Activated B cell treated with CpG ODN at 0.5 μM for 24 hours (primary cell): ENCODE measurements at places on chromosomes 1 and 21. TPM values are rescaled to one million over a fixed set of nuclear protein-coding genes. Genes with fewer than 3 reads are reported as not detected.

- no peak for DNase-seq
- peaks cover 13% of the 10 kb centered on the region for H3K4me1 ChIP-seq
- H3K27ac ChIP-seq: no peak overlapping the region
- H3K27me3 ChIP-seq: peaks cover 21% of the 10 kb centered on the region
Observed at GRCh38 chr1:38210021-38210894, 163.7 kb upstream of the POU3F1 start.

GRCh38 chr1:175208773-175209492, 16.4 kb upstream of the KIAA0040 start:
- no peak for DNase-seq
- peak overlapping the region; percentile 80 for H3K4me3 ChIP-seq
- H3K27ac ChIP-seq: peak overlapping the region; percentile 98
- no peaks in the 10 kb centered on the region for H3K36me3 ChIP-seq
- H3K27me3 ChIP-seq: no peaks in the 10 kb centered on the region
- peaks cover 64% of the 10 kb centered on the region for H3K4me1 ChIP-seq

DNA sequence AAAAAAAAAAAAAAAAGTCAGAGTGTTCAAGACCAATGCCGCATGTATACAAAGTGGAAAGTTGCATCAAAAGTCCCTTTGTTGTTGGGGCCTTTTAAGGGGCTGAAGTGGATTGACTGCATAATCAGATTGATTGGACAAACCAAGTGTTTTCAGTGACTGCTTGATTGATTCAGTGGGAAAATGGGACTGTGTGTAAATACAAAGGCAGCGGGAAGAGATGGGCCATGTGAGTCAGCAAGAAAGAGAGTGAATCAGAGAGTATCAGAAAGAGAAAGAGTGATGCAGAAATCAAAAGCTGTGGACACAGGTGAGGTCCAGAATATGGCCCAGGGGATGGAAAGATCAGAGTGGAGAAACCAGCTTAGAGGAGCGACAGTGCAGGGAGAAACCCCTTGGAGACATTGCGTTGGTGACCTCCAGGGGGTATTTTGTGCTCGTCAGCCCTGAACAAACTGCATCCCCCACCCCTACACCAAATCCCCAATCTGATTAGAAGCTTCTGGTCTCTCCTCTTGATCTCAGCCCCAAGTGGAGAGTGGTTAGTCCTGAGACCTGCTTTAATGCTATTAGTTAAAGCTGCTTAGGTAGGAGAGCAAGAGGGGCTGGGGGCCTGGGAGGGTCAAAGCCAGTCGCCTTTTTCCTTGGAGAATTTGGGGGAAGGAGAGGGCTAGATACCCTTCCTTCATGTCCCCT, 5.1 kb upstream of the ETV3L start:
- peaks cover 26% of the 10 kb centered on the region for H3K4me1 ChIP-seq
- H3K36me3 ChIP-seq: no peaks in the 10 kb centered on the region

DNA sequence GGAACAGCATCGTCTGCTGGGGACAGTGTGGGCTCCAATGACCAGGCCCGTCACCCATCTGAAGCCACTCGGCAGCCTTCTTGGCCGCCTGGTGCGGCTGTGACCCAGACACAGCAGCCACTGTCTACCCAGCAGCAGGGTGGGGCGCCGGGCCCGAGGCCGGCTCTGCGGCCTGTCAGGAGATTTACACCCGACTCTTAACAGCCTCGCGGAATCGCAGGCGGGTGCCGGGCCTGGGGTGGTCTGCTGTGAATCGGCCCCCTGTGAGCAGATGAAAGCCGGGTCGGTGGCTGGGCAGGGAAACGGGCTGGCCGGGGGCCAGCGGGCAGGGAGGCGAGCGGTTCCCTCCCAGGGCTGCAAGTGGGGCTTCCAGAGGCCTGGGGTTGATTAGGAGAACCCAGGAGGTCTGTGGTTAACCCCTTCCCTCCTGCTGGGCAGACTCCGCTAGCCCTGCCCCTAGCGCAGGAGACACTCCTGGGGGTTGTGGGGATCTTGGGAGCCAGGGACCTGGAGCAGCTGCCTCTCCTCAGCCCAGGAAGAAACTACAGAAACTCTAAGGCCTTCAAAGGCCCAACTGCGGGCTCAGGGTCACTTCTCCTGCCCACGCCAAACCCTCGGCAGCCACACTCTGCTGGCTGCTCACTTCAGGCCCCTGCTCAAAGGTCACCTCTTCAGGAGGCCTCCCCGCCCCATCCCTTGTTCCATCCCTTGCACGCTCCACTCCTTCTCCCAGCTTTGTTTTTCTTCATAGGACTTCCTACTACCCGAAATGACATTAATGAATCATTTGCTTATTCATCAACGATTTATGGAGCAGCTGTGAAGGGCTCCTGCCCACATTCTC, 15.6 kb downstream of the RUNX3 start:
- H3K4me1 ChIP-seq: peaks cover 33% of the 10 kb centered on the region
- no peak for DNase-seq

DNA sequence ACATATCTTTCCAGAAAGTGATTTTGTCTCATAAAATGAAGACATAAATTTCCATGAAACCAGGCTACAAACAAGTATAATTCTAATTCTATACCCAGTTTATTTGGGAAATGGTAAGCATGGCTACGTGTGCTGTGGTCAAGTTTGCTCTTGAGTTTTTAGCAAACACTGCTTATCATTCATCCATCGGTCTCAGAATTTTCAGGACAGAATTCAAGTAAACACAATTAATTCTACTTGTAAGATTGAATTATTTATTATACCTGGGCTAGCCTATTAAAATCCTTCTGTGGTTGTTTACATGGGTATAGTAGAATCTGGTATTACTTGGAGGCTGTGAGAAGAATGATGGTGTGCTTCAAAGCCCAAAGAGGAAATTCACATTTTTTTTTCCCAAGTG, 68.3 kb downstream of the CHIA start:
- DNase-seq: no peak
- H3K27me3 ChIP-seq: no peaks in the 10 kb centered on the region
- H3K4me1 ChIP-seq: no peaks in the 10 kb centered on the region
- no peaks in the 10 kb centered on the region for H3K36me3 ChIP-seq
- no peak overlapping the region for H3K27ac ChIP-seq

Gene KCNA3
- total RNA-seq: 15.0 and 20.0 TPM in 2 replicates

Gene CAMSAP2
- 0.71 and 0.86 TPM in 2 replicates for total RNA-seq

DNA sequence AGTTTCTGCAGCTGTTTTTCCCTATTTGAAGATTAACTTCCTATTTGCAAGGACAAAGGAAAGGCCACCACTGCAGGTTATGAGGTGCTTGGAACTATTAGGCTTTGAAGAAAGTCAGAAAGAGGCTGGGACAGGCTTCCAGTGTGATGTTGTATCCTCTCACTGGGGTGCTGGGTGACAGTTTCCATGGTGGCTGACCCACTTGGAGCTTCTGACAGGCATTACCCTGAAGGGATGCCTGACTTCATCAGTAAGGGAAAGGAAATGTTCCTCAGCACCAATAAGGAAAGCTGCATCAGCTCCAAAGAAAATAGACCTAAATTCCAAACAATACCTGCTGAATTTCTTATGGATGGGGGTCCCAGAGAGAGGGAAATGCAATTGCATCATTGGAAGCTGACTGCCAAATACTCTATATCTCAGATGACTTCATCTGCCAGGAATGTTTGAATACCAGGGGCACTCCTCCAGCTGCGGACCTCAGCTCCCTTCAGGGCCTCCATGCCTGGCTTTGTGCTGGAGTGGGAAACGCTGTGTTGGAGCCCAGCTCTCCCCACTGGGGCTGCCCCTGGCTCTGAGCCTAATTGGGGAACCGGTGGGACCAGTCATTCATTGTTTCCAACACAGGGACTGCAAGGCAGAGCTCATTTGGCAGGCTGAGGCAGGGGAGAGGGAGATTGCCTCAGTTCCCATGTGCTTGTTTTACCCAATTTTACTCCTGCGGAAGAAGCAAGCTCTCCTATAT, 76.6 kb downstream of the RGL1 start:
- no peaks in the 10 kb centered on the region for H3K36me3 ChIP-seq
- peaks cover 4% of the 10 kb centered on the region for H3K27me3 ChIP-seq
- DNase-seq: no peak
- no peak overlapping the region for H3K27ac ChIP-seq

- H3K4me3 ChIP-seq: no peak overlapping the region
- H3K27ac ChIP-seq: no peak overlapping the region
- peaks cover 47% of the 10 kb centered on the region for H3K36me3 ChIP-seq
- no peak for DNase-seq
Observed at GRCh38 chr1:15510611-15511405, 13.2 kb downstream of the CASP9 start.

Gene TAF12
- total RNA-seq: 17.1 and 18.5 TPM in 2 replicates

GRCh38 chr1:47435506-47436303, 2.1 kb upstream of the FOXD2 start:
- peak overlapping the region; percentile 88 for H3K4me3 ChIP-seq
- no peak for DNase-seq
- peaks cover 43% of the 10 kb centered on the region for H3K27me3 ChIP-seq
- H3K4me1 ChIP-seq: peaks cover 47% of the 10 kb centered on the region

DNA sequence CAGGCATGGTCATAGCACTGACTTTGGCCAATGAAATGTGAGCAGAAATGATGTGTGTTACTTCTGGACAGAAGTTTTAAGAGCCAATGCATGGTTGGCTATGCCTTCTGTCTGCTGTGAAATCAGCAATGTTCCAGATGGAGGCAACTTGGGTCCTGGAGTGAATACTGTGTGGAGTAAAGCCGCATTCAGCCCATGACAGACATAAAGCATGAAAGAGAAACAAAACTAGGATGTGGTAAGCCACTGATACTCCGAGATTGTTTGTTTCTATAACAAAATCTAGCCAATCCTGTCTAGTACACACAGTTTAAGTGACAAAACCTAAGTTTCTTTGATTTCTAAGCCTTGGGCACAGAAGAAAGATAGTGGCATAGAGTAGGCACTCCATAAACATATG, 47.1 kb upstream of the ARHGAP29 start:
- H3K4me1 ChIP-seq: no peaks in the 10 kb centered on the region
- DNase-seq: no peak
- H3K27ac ChIP-seq: no peak overlapping the region
- H3K36me3 ChIP-seq: no peaks in the 10 kb centered on the region
- no peak overlapping the region for H3K4me3 ChIP-seq

DNA sequence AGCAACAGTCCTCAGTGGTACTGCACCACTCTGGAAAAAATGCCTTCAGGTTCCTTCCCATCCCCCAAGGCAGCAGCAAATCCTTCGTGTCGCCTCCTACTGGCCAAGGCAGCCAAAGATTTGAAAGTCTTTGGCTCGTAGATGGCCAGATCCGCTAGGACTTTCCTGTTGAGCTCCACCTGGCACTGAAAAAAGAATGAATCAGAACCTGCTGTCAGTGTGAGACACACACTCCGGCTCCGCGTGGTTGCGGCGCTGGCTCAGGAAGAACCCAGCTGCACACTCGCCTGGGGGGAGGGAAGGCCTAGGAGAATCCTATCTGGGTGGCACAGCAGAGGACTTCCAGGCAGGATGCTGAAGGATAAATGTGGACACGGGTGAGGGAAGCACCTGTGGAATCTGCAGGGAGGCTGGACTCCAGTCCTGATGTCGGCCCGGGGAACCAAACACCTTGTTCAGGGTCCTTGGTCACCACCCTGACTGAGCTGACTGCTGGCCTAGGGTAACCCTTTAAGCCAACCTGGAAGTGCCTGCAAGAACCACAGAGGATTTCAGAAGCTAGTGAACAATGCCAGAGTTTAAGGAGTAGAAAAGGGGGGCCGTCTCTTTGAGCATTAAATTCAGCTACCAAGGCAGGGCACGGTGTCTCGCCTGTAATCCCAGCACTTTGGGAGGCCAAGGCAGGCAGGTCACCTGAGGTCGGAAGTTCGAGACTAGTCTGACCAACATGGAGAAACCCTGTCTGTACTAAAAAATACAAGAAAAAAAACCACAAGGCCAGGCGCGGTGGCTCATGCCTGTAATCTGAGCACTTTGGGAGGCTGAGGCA, 3.2 kb upstream of the CCNL2 start:
- DNase-seq: no peak
- peaks cover 75% of the 10 kb centered on the region for H3K36me3 ChIP-seq
- H3K27ac ChIP-seq: no peak overlapping the region
- H3K27me3 ChIP-seq: no peaks in the 10 kb centered on the region
- H3K4me3 ChIP-seq: peak overlapping the region; percentile 56

- H3K4me1 ChIP-seq: peaks cover 19% of the 10 kb centered on the region
- peaks cover 18% of the 10 kb centered on the region for H3K27me3 ChIP-seq
- H3K36me3 ChIP-seq: no peaks in the 10 kb centered on the region
- no peak overlapping the region for H3K4me3 ChIP-seq
Observed at GRCh38 chr1:21385022-21385421, 54.9 kb upstream of the NBPF3 start.

DNA sequence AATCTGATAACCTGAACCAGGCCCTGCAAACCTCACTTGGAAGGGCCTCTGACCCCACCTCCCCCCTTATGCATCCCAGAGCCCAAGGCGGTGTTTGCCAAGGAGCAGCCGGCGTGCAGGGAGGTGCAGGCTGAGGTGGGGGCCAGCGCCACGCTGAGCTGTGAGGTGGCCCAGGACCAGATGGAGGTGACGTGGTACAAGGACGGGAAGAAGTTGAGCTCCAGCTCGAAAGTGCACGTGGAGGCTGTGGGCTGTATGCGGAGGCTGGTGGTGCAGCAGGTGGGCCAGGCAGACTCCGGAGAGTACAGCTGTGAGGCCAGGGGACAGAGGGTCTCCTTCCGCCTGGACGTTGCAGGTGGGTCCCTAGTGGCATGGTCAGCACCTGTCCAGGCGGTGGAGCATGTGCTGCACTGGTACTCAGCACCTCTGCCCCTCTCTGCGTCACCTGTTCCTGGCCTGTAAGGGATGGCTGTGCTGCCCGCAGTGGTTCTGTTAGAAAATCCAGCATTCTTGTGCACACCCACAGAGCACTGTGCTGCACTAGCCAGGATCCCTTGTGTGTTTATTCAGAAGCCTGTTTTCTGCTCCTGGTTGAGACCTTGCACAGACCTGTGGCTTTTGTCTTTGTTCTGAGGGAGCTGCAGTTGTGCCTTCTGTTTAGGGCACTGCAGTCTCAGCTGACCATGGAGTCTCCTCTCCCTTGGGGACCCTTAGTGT, 11.6 kb downstream of the OBSCN start:
- DNase-seq: no peak
- H3K4me3 ChIP-seq: no peak overlapping the region
- H3K4me1 ChIP-seq: no peaks in the 10 kb centered on the region
- H3K27me3 ChIP-seq: no peaks in the 10 kb centered on the region
- H3K36me3 ChIP-seq: peaks cover 26% of the 10 kb centered on the region
- no peak overlapping the region for H3K27ac ChIP-seq

Gene LCE1D
- not detected in 2 replicates for total RNA-seq

DNA sequence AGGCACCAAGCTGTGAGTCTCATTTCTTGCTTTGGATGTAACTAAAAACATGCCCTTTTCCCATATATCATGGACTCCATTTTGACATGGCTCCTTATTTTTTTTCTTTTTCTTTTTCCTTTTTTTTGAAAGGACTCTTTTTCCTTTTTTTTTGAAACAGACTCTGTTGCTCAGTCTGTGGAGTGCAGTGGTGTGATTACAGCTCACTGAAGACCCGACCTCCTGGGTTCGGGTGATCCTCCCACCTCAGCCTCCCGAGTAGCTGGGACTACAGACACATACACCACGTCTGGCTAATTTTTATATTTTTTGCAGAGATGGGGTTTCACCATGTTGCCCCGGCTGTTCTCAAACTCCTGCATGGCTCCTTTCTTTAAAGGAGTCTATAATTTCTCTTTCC, 10.4 kb upstream of the SYCP1 start:
- H3K27ac ChIP-seq: no peak overlapping the region
- H3K36me3 ChIP-seq: no peaks in the 10 kb centered on the region
- H3K4me1 ChIP-seq: no peaks in the 10 kb centered on the region
- no peak for DNase-seq
- H3K4me3 ChIP-seq: no peak overlapping the region

GRCh38 chr1:118979754-118980575, 8.2 kb downstream of the TBX15 start:
- no peak for DNase-seq
- H3K27me3 ChIP-seq: peaks cover 71% of the 10 kb centered on the region
- H3K27ac ChIP-seq: no peak overlapping the region
- peaks cover 18% of the 10 kb centered on the region for H3K4me1 ChIP-seq
- no peaks in the 10 kb centered on the region for H3K36me3 ChIP-seq
- H3K4me3 ChIP-seq: peak overlapping the region; percentile 35
